Renal pelvis (tissue), 12 donors: ENCODE measurements at places on chromosomes 7 and 10.

DNA sequence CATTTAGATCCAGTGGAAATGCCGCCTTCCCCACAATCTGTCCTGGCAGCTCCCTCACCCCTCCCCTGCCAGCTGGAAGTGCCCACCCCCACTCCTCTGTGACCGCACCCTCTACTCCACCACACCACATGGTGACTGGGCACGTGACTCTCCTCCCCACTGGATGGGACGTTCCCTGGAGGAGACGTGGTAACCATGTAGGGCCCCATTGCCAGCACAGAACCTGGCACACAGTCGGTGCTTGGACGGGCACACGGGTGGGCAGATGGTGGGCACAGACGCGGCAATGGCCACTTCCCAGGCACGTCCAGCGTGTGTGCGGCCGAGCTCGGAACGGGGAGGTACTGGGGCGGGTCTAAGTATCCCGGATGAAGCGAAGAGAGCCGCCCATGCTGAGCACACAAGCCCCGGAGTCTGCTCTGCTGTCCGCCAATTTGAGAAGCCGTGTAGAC lies 245.6 kb downstream of the MAD1L1 start:
- DNase-seq, result no peak

- no peak for DNase-seq
Measured at GRCh38 chr10:89815049-89815853, 113.9 kb downstream of the KIF20B start.

- no peak for DNase-seq
Measured at GRCh38 chr7:156194813-156195212, 382.6 kb upstream of the SHH start.

DNA sequence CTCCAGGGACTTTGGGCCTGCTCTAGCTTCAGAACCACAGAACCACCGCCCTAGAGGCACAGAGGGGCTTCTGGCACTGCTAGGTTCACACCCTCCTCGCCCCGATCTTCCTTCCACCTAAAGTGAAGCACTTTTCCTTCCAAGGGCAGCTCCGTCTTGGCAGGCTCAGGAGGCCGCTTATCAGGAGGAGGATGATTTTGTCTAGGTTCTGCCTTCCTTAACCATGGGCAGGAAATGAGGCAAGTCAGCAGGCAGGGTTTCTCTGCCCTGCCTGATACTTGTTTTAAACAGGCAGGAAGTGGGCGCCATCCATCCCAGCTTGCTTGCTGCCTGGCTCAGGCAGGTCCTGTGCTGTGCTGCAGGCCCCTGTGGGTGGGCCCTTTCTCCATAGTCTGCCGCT lies 8.3 kb upstream of the ATP6V0E2 start:
- no peak for DNase-seq

DNA sequence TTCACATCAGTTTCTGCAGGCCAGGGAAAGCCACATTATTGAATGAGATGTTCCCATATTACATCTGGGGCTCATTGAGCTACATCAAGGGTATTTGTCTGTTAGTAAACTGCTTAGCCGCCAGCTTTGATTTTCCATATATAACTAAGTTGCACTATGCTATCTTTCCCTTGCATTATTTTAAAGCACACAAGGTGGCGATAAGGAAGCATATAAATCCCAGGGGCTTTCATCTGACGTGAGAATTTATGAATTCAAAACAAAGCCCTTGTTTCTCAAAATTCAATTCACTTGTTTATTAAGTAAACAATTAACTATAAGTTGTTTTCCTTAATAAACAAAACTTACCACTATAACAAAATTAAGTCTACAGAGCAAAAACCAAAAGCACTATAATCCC lies 334.1 kb upstream of the TPK1 start:
- DNase-seq, result peak; percentile 4

- no peak for DNase-seq
Measured at GRCh38 chr7:43942997-43943396, 16.8 kb downstream of the UBE2D4 start.

DNA sequence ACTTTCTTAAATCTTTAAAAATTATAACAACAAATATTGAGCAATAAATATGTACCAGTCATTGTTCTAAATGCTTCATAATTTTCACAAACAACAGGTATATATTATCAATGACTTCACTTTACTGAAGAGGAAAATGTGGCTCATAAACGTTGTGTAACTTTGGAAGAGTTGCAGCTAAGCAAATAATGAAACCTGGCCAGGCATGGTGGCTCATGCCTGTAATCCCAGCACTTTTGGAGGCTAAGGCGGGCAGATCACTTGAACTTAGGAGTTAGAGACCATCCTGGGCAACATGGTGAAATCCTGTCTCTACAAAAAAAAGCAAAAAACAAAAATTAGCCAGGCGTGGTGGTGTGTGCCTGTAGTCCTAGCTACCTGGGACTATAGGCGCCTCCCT lies 71.9 kb upstream of the AMPH start:
- DNase-seq, result no peak

- DNase-seq, result peak; percentile 14
Measured at GRCh38 chr7:124171068-124171467, 138.2 kb upstream of the TMEM229A start.

DNA sequence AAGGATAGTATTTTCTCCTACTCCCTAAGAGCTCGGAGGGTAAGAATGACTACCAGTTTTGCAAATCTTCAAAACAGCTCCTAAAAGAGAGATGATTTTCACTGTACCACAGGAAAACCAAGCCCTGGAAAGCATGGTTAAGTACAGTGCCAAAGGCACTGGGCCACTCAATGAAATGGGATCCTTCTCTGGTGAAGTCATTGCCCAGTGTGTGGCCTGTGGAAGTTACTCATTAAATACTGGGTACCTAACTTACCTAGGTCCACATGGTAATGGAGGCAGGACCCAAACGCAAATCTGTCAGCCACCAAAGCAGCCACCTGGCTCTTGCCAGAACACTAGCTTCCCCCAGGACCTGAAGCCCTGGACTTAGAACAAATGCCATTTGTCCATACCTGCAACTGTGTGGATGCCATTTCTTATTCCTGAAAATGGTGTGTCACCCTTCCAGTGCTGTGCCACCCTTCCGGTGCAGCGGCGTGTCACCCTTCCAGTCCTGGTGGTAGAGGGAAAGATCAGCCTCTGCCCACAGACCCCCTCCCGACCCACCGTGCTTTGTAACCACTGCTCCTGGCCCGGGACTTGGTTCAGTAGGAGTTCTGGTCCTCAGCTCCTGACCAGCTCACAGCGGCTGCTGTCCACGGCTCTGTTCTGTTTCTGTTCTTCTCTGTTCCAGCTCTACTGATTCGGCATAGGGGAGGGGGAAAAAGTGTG lies 659.2 kb downstream of the SDK1 start:
- DNase-seq, result no peak

DNA sequence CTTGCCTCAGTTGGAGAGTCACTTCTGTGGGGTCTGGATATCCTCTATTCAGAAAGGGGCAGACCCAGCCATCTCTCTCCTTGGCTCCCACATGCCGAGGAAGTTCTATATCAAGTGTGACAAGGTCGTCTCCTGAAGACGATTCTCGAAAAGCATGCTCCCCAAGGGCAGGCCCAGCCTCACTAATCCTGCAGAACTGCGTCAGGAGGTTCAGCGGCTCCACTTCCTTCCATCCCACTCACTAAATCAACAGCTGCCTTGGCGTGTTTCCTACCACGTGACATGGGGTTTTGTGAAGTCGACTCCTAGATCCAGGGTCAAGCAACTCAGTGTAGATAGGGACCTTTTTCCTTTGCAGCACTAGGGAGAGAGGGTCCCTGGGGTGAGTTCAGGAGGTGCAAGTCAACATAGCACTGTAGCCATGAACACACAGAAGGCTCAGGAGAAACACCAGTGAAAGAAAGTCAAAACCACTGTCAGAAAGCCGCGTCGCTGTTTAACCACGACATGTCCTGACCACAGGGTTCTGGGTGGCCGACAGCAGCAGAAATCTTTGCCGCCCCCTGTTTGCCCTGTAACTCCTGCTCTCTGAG lies 156.4 kb downstream of the PRPF18 start:
- no peak for DNase-seq

DNA sequence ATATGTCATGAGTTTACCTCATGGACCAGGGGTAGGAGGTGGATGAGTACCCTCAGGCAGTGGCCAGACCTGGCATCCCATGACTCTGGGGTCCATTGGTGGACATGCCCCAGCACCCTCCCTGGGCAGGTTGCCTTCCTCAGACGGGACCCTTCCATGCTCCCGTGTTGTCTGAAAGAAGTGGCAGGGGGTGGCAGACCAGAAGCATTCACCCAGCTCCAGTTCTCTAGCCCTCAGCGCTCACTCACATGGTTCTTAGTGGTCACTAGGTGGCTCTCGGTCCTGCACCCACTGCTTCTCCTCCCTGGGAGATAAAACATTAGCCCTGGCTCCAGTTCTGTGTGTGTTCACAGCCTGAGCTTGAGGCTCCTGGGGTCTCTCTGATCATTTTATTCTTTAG lies 6.0 kb downstream of the RBP3 start:
- DNase-seq, result no peak

DNA sequence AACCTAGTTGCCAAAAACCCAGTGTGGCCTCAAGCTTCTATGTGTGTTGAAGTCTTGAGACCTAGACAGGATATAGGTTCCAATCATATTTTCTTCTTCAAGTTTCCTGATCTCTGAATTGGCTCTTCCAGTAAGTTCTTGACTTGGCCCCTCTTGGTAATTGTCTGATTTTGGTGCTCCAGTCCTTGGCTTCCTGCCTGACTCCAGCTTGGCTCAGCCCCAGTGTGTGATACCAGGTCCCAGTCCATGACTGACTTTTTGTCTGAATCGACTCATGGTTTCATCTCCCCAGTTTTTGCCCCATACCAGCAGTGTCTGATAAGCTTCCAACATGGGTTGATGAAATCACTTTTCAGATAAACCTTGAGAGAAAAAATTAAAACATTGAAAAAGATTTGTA lies 72.3 kb downstream of the FAS start:
- DNase-seq, result no peak

DNA sequence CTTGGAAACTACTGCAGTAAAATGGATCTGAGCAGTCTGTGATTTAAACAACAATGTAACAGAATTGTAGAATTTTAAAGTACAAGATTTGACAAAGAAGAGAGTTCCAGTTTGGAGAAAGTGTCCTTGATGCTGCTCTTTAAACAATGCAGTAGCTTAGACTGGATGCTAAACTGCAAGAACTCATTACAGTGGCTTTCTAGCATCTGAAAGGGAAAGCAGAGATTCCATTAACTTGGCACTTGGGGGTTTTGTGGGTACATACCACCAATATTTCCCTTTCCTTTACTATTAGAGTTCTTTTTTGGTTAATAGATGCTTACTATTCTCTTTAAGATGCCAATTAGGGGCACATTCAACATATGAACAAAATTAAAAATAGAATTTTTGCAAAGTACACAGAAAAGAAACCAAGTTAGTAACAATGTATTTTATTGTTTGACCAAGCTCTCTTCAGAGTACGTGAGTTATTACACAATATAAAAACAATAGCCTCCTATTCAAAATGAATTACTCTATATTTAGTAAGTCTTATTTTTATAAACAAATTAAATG lies 11.9 kb downstream of the PSTK start:
- no peak for DNase-seq

DNA sequence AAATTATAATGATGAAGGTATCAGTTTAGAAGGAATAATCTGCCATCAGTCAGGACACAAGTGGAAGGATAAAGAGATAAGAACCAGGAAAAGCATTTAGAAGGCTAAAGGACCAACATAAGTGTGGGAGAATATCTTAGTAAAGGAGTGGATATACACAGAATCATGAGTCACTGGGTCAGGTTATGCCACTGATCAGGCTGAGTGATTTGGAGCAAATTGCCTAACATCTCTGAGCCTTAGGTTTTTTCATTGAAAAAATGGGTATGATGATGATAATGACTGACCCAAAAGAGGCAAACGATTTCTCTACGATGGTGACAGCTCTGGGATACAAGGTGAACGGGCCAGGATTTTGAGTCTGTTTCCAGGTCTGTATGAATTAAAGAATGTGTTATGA lies 2.8 kb upstream of the CUL1 start:
- DNase-seq, result no peak

- DNase-seq, result no peak
Measured at GRCh38 chr10:86234107-86234506, 132.5 kb downstream of the GRID1 start.

- DNase-seq, result no peak
Measured at GRCh38 chr7:69893906-69894305, 295.6 kb downstream of the AUTS2 start.

- no peak for DNase-seq
Measured at GRCh38 chr7:150800581-150801241, at the start of gene TMEM176A. TMEM176A (plus strand) TSS chr7:150800769; CDS start chr7:150801551, 782 bp downstream.
